ENCODE measurements at places on chromosomes 6 and 20.

DNA sequence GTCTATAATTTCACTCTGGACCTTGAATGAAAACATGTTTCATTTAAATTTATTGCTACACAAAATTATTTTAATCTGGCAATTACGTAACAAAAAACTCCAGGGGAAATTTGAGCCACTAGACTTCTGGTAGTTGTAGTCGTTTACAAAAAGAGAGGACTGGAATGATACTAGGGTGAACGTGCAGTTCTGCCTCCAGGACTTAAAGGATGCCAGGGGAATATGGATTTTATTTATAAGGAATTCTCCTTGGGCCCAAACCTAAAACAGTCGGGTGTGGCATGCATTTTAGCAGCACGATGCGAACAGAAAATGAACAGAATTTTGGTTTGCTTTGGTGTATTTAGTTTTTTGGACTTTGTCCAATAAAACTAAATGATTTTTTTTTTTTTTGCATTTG is 76.9 kb downstream of the PRL start:
- DNase-seq = no peak

GRCh38 chr20:37319151-37319671 is 26.7 kb upstream of the SRC start:
- no peak for DNase-seq

DNA sequence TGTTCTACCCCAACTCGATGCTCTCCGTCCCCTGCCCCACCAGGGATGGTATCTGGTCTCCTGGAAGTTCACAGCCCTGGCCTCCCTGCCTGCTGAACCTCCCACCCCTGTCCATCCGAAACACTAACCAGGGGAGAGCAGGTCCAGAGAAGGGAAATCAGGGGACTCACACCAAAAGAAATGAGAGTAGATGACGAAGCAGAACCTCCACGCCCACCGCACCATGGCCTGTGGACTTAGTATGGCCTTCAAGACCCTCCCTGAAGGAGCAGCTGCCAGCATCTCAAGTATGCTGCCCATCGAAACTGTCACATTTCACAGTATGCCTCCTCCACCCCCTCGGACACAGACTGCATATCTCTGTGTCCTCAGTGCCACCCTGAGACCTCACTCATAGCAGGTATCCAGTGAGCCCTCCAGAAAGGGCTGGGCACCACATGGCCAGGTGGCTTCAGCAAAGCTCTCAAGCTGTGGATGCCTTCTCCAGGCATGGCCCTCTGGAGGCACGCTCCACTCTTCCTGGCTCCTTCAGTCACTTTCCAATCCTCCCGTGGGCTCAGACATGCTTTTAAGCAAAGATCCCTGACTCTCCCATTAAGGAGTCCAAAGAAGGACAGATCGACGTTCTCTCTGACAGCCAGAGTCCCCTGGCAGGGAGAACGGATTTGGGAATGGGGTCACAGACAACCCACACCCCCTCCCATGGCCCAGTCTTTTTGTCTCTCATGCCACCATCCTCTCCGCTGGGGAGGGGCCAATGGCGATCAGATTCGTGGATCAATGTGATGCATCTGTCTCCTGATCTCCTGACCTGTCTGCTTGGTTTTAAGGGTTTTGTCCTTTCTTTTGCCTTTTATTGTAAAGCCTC is 158.4 kb downstream of the ANKRD60 start:
- DNase-seq = no peak

- DNase-seq = no peak
Measured at GRCh38 chr6:3788408-3789017, 37.0 kb upstream of the PXDC1 start.

DNA sequence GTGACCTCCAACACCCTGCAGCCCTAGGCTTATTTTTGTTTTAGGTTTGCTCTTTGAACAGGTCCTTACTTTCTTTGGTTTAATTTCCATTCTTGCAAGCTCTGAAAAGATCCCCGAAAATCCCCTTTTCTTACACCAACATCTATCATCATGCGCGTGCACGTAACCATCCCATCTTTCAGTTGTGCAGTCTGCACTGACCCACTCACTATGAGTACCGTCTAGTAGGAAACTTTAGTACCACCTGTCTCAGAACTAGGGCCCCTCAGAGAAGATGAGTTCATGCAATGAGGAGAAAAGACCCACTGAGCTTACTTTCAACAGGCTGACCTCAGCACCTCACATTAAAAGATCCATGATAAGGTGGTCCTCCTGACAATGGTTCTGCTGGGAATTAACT is 120.6 kb upstream of the AGPAT4 start:
- no peak for DNase-seq

DNA sequence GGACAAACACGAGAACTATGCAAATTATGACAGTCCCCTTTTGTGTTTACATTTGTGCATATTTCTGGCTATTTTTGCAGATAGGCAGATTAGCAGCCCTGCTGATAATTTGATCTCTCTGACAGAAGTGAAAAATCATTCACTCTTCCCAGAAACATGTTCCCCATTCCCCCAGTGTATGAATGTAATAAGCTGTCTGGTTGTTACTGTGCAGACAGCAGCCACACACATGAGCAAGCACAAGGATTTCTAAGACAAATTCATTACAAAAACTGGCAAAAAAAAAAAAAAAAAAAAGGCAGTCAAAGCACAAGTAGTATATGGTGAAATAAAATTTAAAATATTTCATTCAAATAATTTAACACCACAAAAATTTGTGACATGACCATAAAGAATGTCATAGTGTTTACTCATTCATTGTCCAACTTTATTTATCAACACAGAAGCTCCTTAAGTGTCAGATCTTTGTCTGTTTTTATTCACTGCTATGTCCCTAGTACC is 95.5 kb upstream of the VGLL2 start:
- DNase-seq = no peak

GRCh38 chr6:13098793-13099570 is 229.4 kb downstream of the TBC1D7 start:
- no peak for DNase-seq

DNA sequence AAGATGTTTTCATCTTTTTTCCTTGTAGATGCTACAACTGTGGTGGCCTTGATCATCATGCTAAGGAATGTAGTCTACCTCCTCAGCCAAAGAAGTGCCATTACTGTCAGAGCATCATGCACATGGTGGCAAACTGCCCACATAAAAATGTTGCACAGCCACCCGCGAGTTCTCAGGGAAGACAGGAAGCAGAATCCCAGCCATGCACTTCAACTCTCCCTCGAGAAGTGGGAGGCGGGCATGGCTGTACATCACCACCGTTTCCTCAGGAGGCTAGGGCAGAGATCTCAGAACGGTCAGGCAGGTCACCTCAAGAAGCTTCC is 101.5 kb downstream of the POPDC3 start:
- DNase-seq = no peak

DNA sequence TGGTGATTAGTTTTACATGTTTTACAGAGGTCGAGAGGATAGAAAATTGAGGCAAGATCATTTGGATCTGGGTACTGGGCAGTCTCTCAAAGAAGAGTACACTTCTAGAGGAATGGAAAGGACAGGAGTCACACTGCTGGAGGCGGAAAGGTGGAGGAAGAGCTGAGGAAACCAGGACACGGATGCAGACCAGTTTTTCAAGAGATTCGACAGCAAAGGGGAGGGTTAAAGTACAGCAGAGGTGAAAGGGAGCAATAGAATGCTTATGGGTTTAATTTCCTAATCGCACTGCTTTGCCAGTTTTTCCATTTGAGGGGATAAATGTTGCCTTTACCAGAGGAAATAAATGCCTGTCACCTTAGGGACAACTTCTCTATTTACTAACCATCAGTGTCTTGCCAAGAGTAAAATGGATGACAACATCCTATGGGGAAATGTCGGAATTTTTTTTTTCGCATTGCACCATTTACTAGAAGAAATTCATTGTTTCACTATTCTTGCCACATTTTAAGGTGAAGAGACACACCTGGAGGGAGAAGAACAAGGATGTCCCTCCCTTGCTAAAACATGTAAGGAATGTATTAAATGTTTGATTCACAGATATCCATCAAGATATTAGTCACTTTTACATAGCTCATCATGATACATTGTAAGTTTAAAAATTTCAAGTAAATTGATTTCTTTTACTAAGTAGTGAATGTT is 226.6 kb downstream of the COL12A1 start:
- DNase-seq = no peak

- DNase-seq = no peak
Measured at GRCh38 chr6:99341862-99342455, 7.5 kb downstream of the FAXC start.

GRCh38 chr20:33945391-33946081 is 48.2 kb upstream of the RALY start:
- no peak for DNase-seq

DNA sequence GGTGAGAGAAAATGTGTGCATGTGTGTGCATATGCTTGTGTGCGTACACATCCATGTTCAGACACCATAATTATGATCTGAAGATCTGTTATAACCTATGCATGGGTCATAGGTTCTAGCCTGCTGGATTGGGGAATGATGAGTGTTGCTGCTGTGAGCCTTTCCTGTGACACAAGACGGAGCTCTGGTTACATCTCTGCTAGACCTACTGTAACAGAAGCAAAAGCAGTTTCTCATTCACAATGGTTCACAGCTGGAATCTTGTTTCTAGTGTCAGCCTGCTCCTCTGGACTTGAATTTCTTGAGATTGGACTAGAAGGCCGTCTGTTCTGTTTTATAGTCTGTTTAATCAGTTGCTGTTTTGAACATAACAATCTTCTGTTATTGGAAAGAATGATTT is 40.1 kb downstream of the DEFB114 start:
- no peak for DNase-seq

DNA sequence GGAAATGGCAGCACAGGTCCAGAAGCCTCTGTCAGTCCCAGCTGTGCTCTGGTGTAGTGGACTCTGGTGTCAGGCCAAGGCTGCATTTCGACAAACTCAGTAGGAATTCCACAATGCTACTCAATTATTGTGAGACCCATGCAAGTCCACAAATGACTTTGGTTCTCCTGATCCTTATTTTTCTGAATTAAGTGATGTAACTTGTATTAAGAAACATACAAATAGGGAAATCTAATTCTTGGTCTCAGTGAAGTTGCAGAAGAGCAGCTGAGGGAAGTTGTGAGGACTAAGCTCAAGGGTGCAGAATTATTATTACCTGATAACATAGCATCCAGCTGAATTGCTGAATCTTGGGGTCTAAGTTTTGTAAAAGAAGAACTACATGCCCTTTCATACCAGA is 116.8 kb downstream of the MAFB start:
- DNase-seq = no peak

GRCh38 chr6:28597924-28598722 is 72.4 kb downstream of the GPX5 start:
- no peak for DNase-seq

DNA sequence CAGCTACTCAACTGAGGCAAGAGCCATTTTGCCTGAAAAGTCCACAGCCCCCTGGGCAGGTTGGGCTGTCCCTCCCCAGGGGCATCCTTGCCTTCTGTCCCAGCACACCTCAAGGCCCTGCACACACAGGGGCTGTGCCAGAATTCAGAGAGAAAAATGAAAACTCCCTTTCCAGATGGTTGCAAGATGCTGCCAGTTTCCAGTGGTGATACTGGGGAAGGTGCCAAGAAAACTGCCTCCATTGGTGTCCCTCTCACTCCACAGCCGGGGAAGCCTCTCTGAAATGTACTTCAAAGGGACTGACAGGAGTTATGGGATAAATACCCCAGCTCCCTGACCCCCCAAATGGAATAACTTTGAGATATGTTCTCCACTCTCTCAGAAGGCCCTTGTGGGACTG is 154.2 kb upstream of the MAFB start:
- DNase-seq = no peak

- no peak for DNase-seq
Measured at GRCh38 chr20:3646067-3646440, 17.1 kb downstream of the GFRA4 start.
